Activated CD4-positive, alpha-beta T cell treated with anti-CD3 and anti-CD28 coated beads, Interleukin-2, amount 50 U/mL, for 48 hours (primary cell): ENCODE measurements at places on chromosomes 7 and 10.

- no peak for DNase-seq
Measured at GRCh38 chr7:30899630-30900029, 12.0 kb upstream of the AQP1 start.

- no peak for DNase-seq
Measured at GRCh38 chr10:110217662-110218008, 10.2 kb downstream of the MXI1 start.

DNA sequence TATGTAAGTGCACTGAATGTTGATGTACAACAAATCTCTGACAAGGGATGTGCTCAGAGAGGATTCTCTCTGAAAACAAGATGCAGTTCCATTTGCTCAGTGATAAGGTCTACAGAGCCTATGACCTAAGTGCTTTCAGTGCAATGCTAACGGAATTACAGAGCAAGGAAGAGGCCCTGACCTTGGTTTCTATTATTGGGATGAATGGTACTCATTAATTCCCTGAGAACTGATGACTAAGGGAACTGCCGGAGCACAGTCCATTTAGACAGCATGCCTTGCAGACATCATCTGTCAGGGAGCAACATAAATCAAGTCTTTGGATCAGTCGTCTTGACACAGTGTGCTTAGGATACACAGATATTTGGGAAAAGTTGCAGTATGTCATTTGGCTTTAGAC lies 340.8 kb downstream of the PHTF2 start:
- no peak for DNase-seq

DNA sequence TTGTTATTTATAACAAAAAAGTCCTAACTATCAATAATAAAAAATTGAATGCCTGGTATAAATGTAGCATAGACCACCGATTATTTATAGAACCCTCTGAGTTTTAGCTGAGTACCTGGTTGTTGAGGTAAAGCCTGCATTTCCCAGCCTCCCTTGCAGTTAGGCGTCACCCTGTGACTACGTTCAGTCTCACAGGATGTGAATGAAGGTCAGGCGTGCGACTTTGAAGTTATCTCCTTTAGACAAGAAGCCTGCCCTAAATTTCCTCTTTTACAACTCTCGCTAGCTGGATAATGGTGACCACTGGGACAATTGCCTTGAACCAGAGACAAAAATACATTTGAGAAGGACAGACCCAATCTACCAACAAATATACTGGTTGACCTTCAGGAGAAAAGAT lies 67.5 kb upstream of the TES start:
- DNase-seq = no peak

GRCh38 chr10:114337510-114338462 lies 66.5 kb downstream of the AFAP1L2 start:
- DNase-seq = peak; percentile 3

GRCh38 chr7:55214707-55215106 lies 150.4 kb upstream of the LANCL2 start:
- DNase-seq = no peak

- DNase-seq = no peak
Measured at GRCh38 chr10:92164036-92164696, 126.7 kb downstream of the CPEB3 start.

- no peak for DNase-seq
Measured at GRCh38 chr7:39285256-39285655, 280.9 kb upstream of the YAE1 start.

DNA sequence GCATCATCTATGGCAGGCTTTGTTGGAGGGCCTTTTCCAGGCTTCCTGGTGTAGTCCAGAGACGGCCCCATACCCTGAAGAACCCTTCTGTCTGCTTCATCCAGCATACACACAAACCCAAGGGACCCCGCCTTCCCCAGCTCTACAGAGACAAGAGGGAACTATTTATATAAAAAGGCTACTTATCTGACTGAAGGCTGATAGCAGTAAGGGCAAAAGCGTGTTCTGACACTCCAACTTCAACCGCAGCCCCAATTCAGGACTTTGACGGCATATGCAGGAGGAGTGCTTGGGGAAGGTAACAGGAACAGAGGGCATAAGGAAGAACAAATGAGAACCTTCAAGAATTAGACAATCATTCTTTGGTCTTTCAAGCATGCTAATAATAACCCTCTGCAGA lies 21.0 kb downstream of the GNA12 start:
- no peak for DNase-seq

- peak; percentile 65 for DNase-seq
Measured at GRCh38 chr10:6579183-6579903, 733 bp downstream of the PRKCQ start.

GRCh38 chr7:132499065-132499464 lies 77.2 kb downstream of the PLXNA4 start:
- no peak for DNase-seq

- no peak for DNase-seq
Measured at GRCh38 chr10:113754768-113755167, 3.3 kb downstream of the PLEKHS1 start.

DNA sequence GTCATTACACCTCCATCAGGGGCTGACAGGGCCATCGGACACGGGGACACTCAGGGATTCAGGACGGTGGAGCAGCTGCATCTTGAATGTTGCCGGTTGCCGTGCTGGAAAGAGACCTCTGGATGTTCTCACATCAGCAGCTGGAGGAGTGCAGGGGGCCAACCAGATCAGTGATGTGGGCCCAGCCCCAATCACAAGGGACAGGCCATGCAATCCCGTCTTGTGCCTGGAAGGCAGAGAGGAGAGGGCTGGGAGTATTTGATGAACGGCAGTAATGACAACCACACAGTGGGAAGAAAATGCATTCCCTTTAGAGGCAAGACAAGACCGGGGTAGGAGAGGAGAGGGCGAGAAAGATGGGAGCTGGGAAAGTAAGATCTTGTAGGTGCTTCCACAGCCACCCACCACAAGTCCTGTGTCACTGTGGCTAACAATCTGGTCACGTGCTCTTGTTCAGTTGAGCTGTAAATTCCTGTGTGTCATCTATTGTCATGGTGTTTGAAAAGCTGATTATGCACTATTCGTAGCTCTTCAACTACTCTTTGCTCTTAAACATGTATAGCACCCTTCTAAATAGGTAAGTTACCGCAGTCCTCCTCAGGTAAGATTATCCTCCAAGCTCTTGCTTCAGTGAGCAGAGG lies 85.9 kb upstream of the LEP start:
- DNase-seq = no peak

- no peak for DNase-seq
Measured at GRCh38 chr7:131080754-131081153, 246.9 kb upstream of the MKLN1 start.

GRCh38 chr10:96608805-96609204 lies 22.0 kb upstream of the TM9SF3 start:
- no peak for DNase-seq

DNA sequence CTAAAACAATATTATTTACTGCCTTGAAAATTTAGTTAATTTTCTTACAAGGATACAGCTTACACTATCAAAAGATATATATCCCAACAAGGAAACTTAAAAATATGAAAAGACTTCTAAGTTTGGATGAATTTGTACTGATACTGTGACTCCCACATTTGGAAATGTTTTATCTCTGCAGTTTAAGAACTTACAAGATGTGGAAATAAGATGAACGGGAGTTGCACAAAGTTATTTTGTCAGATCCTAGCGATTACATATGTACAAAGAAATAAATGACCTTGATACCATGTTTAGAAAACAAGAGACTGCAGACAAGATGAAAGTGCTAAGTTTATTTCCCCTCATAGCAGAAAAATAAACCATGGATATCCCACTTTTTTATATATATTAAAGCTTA lies 103.7 kb upstream of the TMEM106B start:
- DNase-seq = no peak

- no peak for DNase-seq
Measured at GRCh38 chr10:109987452-109988211, 20.2 kb upstream of the ADD3 start.

- no peak for DNase-seq
Measured at GRCh38 chr10:99457813-99458212, 27.4 kb upstream of the GOT1 start.

GRCh38 chr7:152402384-152403250 lies 33.2 kb downstream of the KMT2C start:
- DNase-seq = no peak

DNA sequence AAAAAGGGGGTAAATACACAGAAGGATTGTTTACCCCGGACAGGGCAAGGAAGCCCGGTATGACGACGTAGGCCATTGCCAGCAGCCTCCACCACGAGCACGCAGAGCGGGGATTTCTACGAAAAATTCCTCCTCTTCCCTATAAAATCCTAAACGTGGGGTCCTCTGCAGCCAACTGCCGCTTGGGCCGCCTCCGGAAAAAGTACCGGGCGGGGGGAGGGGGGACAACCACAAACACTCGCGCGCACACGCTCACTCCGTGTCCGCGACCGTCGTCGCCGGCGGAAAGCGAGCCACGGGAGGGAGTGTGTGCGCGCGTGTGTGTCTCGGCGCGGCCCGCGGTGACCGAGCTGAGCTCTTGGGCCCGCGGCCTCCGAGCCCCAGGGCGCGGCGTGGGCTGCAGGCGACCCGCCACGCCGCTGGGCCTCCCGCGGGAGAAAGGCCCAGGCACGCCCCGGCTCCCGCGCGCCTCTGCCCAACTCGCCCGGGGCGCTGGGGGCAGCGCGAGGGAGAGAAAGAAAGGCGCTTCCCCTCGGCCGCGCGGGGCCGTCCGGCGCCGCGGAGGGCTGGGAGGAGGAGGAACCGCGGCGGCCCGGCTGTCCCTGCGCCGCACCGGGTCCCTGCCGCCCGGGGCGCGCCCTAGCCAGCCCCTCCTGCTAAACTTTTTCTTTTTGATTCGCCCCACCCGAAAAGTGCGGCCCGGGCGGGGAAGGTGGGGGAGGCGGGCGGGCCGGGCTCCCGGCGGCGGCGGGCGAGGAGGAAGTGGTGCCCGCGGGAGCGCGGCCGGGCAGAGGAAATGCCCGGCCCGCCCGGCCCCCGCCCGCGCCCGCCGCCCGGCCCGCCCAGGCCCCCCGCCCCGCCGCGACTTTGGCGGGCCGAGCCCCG lies 1.5 kb downstream of the CTBP2 start:
- no peak for DNase-seq

- no peak for DNase-seq
Measured at GRCh38 chr10:119526621-119527592, 15.6 kb downstream of the RGS10 start.

GRCh38 chr10:84156768-84157167 lies 16.8 kb upstream of the GPR15LG start:
- peak; percentile 30 for DNase-seq

DNA sequence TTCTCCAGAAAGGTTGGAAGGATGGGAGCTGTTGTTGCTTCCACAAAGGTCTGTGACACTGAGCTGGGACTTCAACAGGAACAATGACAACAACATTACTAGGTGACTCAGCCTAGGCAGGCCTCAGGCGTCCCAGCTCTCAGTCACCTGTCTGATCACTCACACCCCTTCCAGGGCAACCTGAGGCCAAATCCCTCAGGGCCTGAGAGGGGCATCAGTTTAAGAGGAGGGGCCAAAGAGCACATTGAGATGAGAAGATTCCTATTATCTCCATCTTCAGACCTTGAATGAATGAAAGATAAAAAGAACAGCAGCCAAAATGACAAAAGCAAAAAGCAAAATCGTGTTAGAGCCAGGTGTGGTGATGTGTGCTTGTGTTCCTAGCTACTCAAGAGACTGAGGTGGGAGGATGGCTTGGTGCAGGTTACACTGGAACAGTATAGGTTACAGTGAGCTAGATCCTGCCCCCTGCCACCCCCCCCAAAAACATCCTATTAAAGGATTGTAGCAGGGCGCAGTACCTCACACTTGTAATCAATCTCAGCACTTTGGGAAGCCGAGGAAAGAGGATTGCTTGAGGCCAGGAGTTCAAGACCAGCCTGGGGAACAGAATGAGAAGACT lies at the start of gene ATG9B:
Gene ATG9B, minus strand, starts transcription at position 60 of the 622 bp plus-strand sequence. CDS start 71 bp downstream, outside the sequence.
- no peak for DNase-seq
